ENCODE measurements at places on chromosomes 2 and 18.

- no peak for DNase-seq
These were observed 124.8 kb downstream of the LTBP1 start for GRCh38 chr2:33071591-33071990.

GRCh38 chr2:9422321-9423099 lies 818 bp downstream of the ITGB1BP1 start:
- DNase-seq, result peak; percentile 7

- no peak for DNase-seq
These were observed 38.4 kb upstream of the PAPOLG start for GRCh38 chr2:60717691-60718090.

- no peak for DNase-seq
These were observed 946 bp upstream of the AGAP1 start for GRCh38 chr2:235492850-235493344.

- no peak for DNase-seq
These were observed 85.6 kb downstream of the PRKCE start for GRCh38 chr2:45736757-45737704.

GRCh38 chr18:46547520-46547919 lies 109.5 kb downstream of the LOXHD1 start:
- no peak for DNase-seq

DNA sequence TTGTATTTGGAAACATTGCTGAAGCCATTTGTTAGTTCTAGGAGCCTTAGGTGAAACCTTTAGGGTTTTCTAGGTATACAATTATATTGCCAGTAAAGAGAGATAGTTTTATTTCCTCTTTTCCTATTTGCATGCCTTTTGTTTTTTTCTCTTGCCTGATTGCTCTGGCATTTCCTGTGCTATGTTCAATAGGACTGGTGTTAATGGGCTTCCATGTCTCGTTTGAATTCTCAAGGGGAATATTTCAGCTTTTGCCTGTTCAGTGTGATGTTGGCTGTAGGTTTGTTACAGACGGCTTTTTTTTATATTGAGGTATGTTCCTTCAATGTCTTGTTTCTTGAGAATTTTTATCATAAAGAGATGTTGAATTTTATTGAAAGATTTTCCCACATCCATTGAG lies 1054.9 kb upstream of the NXPH2 start:
- no peak for DNase-seq

DNA sequence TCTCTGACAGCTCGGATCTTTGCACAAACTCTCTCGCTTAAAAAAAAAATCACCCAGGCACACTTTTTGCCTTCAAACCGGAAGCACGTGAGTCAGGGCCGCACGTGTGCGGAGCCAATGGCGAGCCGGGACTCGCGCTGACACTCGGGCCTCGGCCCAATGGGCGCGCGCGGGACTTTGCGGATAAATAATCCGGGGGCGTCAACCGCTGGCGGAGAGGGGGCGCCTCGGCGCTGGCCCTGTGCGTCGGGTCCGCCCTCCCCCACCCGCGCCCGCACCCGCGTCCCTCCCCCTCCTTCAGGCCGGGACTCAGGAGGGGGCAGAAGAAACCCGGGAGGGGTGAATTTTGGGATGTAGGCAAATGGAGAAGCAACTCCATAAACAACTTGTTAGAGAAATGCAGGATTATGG lies 319 bp upstream of the EN1 start:
- DNase-seq, result no peak

DNA sequence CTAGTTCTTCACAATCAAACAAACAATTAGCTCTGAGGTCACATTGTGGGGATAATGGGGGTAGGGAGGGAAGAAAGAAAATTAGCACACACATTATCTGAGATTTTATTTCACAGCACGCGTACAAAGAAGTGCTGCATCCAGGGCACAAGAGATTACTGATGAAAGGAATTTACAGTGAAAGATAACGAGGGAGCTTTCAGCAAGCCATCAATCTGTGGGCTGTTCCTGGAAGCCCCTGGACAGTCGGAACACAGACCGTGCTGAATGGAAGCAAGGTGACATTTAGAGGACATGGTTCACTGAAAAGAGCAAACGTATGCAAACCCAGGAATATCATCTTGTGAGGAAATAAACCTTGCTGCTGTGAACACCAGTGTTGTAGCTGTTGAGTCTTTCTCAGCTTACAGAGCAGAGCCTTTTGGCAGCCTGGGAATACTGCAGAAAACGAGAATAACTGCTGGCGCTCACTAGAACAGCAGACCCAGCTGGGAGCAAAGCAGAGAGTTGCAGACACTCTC lies 63.2 kb downstream of the SCG2 start:
- DNase-seq, result no peak

DNA sequence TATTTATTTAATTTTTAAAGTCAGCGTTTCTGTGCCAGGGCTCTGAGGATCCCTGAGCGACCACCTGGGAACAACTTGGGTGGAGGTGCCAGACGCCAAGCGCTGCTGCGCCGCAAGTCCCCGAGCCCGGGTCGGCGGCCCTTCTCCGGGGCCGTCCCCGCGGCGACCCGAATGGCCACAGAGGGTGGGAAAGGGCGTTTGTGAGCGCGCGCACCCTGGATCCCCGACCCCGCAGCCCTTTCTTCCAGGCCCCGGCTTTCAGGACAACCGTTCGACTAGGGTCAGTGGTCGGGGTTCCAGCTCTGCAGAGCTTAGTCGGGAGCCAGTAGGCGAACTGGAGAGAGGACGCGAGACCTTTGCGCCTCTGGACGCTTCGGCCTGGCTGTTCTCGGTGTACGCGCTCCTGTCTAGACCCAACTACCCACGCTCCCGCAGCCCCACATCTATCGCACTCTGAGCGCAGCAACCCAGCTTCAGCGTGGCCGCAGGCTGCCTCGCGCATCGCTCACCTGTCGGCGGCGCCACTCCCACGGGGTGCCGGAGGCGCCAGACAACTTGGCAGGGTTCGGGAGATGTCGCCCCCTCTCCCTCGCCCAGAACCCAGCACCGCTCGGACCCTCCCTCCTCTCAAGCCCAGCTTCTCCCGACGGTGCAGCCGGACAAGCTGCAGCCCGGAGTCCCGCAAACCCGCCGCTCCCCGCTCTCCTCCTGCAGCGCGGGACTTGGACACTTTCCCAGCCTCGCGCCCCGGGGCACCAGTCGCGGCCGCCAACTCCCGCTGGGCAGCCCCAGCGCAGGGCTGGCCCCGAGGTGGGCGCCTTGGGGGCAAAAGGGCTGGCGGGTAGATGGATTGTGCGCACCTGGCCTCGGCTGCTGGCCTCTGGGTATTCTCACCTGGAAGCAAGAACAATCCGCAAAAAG lies 758 bp downstream of the LYPD1 start:
- no peak for DNase-seq

GRCh38 chr2:175999283-175999819 lies 2.7 kb downstream of the LNPK start:
- no peak for DNase-seq

DNA sequence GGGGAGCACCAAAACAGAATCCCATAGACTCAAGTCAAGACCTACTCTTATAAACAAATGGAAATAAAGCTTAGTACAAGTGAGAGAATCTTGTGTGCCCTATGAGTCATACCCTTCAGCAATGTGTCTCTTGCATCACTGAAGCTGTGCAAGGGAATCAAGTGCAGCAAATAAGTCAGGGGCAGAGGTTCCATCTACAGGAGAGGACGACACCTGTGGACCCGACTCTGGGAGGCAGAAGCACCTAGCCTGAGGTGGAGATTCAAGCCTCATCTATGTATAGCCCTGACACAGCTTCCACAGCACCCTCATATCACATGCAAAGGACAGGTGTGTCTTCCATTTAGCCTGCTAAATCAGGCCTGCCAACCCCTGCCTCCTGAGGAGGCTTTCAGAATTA lies 298.2 kb downstream of the CNTNAP5 start:
- no peak for DNase-seq

- DNase-seq, result no peak
These were observed 155.9 kb downstream of the ESCO1 start for GRCh38 chr18:21444465-21445212.

DNA sequence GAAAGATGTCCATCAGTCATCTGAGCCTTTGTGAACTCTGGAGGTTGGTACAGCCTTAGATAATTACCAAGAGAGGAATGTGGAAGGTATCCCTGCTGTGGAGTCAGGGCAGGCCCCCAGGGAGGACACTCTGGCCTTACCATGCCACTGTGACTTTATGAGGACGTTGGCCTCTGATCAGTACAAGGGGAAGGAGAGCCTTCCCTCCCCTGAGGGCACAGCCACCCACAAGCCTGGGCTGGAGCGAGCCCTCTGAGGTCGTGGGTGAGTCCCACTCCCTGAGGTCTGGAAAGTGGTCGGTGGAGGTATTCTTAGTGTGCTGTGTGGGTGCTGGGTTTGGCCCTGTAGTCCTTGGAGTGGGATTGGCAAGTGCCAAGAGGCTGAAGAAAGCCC lies 91.6 kb downstream of the STPG4 start:
- no peak for DNase-seq

GRCh38 chr2:179580378-179581146 lies 280.9 kb downstream of the ZNF385B start:
- no peak for DNase-seq

GRCh38 chr2:73855526-73855925 lies 26.8 kb downstream of the STAMBP start:
- no peak for DNase-seq

GRCh38 chr2:30122362-30122761 lies 24.4 kb upstream of the YPEL5 start:
- no peak for DNase-seq

DNA sequence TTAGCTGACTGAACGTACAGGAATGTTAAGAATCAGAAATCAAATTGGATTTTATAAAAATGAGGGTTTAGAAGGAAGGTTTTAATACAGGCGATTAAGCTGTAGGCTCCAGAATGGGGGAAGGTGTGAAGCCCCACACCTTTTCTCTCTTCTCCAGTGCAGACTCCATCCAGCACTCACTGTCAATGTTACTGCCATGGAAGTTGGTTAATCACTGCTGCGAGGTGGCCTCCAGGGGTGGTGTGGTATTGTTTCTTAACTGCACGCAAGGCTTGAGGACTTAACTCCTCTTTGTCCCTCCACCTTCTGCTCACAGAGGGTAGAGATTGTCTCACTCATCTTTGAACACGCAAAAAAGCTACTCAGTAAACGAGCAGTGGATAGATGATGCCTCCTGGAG lies 26.9 kb upstream of the YWHAQ start:
- no peak for DNase-seq

- DNase-seq, result no peak
These were observed 104.4 kb upstream of the SOX11 start for GRCh38 chr2:5587766-5588165.

DNA sequence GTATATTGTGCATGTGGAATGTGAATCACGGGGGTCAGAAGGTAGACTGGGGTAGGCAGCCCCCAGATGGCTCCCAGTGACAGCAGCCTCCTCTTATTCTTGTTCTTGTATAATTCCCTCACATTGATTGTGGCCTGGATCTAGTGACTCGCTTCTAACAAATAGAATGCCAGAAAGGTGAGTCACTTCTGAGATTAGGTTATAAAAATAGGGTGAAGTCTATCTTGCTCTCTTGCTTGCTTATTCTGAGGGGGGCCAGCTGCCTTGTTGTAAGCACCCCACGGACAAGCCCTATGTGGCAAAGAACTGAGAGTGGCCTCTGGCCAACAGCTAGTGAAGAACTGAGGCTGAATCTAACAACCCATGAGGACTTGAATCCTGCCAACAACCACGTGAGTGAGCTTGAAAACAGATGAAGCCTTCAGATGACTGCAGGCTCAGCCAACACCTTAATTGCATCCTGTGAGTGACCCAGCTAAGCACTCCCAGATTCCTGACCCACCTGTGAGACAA lies 15.6 kb upstream of the RMND5A start:
- DNase-seq, result no peak

DNA sequence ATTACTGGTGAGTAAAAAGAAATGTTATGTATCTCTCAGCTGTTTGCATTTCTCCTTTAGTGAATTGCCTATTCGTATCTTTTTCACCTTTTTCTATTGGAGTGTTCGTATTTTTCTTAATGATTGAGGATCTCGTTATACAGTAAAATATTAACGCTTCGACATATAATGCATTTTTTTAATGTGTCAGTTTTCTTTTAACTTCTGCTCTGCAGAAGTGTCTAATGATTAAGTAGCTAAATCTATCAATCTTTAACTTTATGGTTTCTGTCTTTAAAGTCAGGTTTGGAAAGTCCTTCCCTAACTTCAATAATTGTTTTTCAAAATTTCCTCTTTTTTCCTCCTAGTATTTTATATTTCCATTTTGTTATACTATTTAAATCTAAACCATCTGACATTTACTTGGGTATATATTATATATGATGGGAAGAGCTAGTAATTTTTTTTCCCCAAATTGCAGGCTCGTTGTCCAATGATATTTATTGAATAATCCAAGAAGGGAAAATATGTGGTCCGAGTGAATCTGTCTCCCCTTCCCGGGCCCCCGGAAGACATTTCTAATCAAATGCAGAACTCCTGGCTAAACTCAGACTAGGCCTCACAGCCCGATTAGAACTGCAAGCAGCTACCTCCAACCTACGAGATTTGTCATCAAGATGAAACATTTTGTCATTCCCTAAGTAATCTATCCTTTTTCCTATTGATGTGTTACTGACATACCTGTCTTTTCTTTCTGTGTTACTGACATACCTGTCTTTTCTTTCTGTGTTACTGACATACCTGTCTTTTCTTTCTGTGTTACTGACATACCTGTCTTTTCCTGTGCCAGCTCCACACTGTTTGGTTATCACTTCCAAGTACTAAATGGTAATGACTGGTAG lies 17.2 kb downstream of the PCBP1 start:
- DNase-seq, result no peak

Data from stimulated activated CD8-positive, alpha-beta memory T cell treated with anti-CD3 and anti-CD28 coated beads, Interleukin-2, amount 100 ng/mL, for 1 hour (primary cell).